ENCODE measurements at places on chromosomes 4 and X.

GRCh38 chr4:31787701-31788100 lies 1067.5 kb downstream of the PCDH7 start:
- DNase-seq: no peak

DNA sequence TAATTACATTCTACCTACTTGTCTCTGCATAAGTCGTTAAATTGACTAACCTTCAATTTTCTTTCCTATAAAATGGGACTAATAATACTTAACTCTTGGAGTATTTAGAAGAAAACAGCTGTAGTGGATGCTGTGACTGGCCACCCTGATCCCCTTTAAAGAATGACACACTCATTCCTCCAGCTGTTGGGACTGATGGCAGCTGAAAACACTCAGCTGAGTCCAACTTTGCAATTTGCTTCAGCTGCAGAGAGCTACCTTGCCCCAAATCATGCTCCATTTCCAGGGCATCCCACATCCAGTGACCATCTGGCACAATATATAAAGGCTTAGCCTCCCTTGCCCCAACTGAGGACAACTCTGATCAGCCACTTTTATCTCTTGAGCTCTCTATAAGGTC lies 89.1 kb downstream of the MID1IP1 start:
- no peak for DNase-seq

DNA sequence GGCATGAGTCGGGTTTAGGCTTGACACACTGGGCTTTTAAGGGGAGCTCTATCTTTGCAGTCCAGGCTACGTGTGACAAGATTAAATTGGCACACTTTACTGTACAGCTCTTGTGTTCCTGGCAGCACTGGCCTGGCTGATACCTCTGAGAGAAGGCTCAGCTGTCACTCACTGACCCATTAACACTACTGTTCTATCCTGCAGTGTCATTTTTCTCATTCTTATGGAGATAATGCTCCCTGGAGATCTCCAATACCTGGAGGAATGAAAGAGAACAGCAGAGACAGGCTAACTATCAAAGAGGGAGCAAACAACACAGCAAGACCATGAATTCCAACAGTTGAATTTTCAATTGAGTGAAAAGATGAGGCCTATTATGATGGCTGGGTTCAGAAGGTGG lies 1.7 kb upstream of the PDHA2 start:
- no peak for DNase-seq

DNA sequence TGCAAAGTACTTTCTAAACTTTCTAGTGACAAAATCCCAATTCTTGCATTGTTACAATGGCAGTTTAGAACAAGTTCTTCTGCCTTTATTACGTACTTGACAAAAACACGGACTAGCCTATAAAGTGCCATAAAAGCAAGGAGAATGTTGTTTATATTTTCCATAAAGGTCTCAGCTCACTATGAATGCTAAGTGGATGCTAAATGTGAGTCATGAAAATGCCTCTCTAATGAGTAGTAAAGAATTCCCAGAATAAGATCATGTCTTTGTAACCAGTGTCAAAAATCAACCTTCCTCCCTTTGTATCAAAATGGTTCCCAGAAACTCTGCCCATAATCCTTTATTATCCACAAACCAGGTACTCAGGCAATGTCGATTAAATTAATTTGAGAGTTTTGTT lies 539.8 kb upstream of the SLIT2 start:
- no peak for DNase-seq

- peak; percentile 74 for DNase-seq
These were observed 169.9 kb upstream of the AADAT start for GRCh38 chr4:170259631-170260153.

DNA sequence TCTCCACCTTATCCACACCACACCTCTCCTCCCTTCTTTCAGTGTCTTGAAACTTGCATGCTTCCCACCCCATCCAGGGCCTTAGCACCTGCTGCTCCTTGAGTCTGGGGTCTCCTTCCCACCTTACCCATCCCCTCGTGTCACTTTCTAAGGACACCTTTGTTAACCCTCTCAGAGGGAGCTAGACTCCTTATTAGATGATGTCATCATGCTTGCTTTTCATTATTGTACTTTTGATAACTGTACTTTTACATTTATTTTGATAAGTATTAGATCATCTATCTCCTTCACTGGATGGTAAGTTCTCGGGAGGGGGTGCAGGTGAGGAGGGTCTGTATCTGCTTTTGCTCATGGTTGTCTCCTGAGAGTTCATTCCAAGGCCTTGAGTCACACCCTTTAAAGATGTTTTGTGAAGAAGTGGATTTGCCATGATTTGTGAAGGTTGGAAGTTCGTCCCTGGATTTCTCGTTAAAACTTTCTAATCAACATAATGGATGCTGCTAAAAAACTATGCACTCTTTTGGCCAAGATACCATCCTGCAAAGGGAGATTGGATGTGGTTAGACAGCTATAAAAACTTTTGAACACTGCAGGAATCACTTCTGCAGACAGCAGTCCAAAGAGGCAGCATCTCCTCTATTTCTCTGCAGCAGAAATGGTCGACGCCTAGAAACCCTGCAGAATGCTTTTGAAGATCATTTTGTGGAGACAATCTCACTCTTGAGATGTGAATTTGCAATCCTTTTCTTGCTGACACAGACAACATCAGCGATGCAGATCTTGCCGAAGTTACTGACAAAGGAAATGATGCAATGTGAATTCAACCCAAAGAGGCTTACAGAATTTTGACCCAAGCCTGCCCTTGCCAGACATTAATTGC lies 69.6 kb downstream of the ENPP6 start:
- DNase-seq: no peak

DNA sequence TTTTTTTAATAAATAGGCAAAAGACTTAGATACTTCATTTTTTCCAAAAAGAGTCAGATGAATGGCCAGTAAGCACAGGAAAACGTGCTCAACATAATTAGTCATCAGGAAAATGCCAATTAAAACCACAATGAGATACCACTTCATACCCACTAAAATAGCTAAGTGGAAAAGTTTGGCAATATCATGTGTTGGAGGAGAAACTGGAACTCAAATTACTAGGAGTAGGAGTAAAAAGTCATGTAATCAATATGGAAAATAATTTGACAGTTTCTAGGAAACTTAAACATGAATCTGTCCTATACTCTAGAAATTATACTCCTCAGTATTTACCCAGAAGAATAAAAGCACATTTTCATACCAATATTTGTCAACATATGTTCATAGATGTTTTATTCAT lies 449.8 kb downstream of the INPP4B start:
- DNase-seq: no peak

DNA sequence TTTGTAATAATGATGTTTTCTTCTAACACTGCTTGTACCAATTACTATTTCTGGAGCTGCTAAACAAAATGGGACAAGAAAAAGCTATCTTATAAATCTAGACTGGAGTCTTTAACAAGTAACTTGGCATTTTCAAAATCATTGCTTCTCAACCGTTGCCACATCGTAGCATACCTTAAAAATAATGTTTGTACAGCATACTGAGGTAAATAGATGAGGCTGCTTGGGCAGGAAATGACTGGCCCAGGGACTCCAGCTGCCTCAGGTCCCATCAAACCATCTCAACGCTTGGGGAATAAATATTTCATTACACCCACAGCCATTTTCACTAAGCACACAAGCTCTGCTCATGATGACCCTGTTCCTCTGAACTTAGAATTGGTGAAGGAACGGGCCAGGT lies 115.1 kb downstream of the SPANXA1 start:
- no peak for DNase-seq

DNA sequence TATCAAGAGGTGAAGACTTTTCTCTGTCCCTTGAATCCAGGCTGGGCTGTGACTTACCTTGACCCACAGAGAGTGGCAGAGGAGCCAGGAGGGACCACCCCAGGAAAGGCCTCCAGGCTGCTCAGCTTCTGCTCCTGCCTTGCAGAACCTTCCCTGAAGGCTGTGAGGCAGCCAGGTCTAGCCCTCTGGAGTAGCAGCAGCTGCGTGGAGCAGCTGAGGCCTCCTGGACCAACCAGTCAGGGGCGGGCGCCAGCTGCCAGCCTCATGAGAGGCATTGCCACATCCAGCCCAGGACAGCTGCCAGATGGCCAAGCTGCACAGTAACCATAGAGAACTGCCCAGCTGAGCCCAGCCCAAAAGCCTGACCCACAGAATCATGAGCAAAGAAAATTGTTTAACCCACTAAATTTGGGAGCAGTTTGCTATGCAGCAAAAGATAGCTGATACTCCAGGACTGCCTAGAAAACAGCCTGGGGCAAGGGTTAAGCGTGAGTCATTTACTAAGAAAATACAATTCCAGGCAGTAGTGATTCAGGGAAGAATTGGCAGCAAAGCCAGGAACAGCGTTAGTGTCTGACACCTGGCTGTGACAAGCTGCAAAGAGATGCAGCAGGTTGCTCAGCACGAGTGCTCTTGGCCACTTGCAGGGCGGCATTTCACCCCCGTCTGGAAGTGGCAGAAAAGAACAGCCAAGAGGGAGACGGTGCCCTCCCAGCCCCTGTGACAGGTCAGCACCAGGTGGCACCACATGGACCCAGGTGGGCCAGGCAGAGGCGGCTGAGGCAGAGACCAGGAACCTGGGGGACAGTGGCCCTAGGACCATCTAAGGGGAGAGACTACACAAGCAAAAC lies 14.7 kb upstream of the PDE6B start:
- no peak for DNase-seq

- no peak for DNase-seq
These were observed 33.2 kb upstream of the RPS6KA6 start for GRCh38 chrX:84221181-84221580.

DNA sequence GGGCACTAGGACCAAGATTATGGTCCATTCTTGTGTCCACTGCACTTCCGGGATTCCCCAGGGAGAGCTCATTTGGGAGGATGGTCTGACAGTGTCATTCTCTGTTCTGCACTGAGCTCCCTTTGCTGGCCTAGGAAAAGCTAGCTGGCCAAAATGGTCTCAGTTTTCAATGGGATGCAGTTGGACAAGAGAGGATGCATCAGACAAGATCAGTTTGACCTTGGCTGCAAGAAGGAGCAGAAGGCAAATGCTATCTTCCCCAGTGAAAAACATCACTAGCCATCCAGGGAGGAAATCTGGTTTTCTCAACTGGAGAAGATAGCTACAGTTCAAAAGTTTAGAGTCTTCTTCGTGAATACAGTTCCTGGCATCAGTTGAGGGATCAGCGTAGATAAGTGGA lies 221.1 kb downstream of the PTTG2 start:
- no peak for DNase-seq

- DNase-seq: no peak
These were observed 164.0 kb downstream of the SH3KBP1 start for GRCh38 chrX:19723427-19723826.

DNA sequence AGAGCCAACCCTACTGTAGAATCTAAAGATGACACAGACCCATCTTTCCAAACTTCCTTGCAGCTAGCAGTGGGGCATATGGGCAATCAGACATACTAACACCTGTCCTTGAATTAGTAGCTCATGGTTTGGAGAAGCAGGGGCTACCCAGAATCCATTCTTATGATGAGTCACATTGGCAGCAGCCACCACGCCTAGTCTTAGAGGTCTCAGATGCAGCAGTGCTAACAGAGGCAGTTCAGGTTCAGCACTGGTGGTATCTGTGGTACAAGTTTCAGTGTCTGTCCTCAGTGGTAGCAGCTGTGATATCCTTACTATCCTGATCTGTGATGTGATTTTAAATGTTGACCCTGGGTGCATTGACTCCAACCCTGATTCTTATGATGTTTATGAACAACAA lies 68.1 kb downstream of the FRMPD4 start:
- DNase-seq: no peak

DNA sequence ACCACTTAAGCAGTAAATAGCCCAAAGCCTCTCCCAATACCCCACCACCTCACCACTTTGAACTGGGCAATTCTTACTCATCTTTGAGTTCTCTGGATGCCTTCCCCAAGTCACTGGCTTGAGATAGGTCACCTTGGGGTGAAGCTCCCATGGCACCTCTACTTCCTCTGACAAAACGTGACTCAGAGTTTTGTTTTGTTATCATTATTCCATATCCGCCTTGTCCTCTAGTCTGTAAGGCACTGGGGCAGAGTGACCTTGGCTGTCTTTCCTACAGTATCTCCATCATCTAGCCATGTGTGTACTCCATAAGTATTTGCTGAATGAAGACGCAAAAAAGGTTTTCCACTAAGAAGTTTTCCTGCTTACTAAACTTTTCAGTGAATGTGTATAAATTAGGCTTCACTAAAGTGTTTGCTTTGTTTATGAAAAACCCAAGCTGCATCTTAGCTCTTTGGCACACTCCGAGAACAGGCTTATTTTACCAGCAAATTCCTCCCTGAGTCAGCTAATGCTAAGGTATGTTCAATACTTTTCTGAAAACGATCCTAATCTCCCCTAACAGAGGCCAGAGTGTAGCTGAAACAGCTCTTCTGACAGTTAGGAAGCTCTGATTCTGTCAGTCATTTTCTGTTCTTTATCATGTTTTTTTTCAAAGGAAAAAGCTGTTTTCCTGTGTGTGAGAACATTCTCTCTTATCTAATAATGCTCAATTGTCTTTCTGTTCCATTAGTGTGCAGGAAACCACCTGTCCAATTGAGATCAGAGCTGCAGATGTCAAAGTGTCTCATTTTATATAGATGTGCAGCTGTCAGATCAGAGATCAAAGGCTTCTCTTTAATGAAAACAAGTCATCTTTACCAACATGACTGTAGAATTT lies 30.2 kb upstream of the TSPAN5 start:
- peak; percentile 85 for DNase-seq

- DNase-seq: peak; percentile 37
These were observed 512.5 kb upstream of the SLIT2 start for GRCh38 chr4:19739101-19739651.

GRCh38 chr4:57110640-57111511 lies 691 bp upstream of the IGFBP7 start:
- DNase-seq: peak; percentile 58

DNA sequence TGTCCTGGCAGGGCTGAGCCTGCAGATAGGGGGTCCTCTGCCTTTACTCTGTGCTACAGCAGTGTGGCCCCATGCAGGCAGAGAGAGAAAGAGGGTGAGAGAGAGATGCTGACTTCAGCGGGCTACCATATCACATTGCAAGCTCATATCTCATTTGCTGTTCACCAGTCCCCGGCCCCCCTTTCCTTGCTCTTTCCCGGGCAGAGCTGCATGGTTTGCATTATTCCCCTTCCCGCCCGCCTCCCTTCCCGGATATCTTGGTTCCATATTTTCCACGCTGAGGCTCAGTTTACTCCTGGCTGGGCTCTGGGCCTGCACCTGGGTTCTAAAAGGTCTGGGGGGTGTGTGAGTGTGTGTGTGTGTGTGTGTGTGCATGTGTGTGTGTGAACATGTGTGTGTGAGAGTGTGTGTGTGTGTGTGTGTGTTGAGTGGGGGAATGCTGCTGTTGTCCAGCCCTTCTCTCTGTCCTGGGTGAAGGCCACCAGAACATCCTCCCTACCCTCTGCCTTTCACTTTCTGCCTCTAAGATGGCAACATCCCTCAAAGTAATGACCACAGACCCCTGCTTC lies 63.5 kb downstream of the PJA1 start:
- no peak for DNase-seq

DNA sequence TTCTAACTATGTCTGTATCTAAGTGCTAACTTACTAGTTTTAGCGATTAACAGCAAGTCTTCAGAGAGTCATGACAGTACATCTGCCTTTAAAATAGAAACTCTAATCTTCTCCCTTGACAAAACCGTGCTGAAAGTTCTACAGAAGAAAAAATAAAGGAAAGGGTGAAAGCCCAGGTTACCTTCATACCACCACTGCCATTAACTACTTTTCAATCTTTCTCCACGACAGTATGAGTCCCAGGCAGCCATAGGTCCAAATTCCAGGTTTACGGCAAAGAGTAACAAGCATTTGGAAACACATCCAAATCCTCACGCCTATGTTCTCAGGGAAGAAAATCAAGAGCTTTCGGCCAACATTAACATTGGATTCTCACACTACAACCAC lies 12.4 kb upstream of the ZCCHC13 start:
- DNase-seq: no peak

All from SW480 (cell line).